Cerebellar nuclear complex (tissue), 1 donor: ENCODE measurements at places on chromosomes 1 and 21.

DNA sequence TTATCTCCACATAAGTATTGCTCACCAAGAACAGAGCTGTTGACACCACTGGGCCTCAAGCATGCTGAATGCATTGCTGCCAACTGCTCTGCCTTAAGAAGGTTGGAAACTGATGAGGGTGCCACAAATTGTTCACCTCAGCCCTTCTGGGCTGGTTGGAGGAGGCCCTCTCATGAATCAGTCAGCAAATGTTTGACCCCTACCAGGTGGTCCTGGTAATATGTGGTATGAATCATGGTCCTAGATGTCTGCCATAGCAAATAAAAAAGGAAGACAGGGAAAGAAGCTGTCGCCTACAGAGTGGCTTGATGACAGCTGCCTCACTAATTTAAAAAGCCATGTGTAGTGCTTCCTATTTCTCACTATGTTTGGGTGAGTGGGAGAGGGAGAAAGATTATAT is 12.2 kb downstream of the SPATA46 start:
- DNase-seq = no peak

DNA sequence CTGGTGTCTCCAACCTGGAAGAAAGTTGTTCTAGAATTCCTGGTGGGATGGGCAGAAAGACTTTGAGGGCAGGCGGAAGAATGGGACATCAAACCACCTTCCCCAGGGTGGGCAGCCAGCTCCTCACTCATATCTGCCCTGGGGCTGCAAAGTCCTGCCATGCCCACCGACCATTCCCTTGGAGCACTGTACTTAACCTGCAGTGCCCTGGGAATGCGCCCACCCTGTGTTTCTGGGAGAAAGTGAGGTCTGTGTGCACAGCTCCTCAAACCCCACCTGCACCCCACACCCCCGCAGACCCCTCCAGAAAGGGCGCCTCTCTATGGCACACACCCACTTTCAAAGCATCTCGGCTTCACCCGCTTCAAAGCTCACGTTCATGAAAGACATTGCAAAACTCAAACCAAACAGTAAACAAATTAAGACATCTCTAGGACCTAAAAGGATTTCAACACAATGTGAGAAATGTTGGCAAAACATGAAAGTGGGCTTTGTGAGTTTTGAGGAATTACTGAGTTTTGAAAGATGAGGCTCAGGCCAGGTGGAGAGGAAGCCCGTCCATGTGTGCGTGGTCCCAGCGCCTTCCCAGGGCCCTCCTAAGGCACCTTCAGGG is 25.1 kb downstream of the KRTAP10-1 start:
- no peak for DNase-seq

DNA sequence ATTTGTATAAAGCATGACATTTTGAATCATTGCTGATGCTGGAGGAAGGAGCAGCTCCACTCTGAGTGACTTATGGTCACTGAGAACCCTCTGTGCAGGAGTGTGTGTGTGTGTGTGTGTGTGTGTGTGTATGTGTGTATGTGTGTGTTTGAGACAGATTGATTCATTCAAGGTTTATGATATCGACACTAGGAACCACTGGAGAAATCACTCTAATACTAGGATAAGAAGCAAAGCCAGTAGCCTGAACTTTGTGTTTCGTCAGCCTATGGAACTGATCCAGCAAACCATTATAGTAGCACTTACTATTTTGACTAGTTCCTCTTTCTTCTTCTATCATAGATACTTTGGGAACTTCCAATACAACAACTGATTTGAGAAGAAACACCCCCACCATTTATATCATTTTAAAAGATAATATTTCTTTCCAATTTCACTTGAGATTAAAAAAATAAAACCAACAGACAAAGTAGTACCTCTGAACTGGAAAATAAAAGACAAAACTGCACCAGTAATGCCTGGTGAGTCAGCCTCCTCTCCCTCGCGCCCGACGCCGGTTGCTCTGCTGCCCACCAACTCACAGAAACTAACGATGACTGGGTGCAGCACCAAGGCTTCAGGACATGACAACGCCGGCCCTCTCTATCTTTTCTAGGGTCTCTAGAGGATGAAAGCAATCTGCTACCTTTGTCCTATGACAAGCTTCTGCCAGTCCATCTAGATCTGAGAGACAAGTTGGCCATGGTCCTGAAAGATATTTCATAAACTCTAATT is 20.9 kb downstream of the SLAMF1 start:
- DNase-seq = no peak

- DNase-seq = no peak
Observed at GRCh38 chr21:22804151-22804550, 1805.9 kb downstream of the NCAM2 start.

DNA sequence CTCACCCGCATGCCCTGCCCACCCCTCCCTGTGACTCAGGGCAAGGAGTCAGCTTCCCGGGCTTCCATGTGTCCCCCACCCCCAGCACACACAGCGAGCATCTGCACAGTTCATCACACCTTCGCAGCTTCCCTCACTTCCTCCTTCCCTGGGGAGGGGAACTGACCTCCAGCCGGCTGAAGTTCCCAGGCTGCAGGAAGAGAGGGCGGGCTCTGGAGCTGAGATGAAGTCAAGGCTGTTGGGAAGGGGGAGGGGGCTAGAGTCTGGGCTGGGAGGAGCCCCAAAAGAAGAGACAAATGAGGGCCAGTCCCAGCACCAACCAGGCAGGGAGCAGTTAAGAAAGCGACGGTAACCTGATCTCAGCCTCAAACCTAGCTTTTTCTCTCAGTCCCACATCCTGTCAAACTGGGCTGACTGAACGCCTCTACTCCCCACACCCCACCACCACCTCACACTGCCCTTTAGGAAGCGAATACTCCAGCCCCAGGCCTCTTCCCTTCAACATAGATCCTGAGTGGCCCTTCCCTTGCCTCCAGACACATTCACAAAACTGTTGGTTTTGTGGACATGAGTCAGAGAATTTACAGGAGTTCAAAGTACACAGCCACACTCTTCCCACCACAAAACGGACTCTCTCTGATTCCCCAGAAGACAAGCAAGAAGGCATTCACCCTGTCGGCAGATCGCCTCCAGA is 1.8 kb downstream of the RHOC start:
- no peak for DNase-seq

- no peak for DNase-seq
Observed at GRCh38 chr1:85224734-85225623, 24.2 kb upstream of the SYDE2 start.

GRCh38 chr1:116252785-116253184 is 120.3 kb upstream of the ATP1A1 start:
- DNase-seq = no peak

DNA sequence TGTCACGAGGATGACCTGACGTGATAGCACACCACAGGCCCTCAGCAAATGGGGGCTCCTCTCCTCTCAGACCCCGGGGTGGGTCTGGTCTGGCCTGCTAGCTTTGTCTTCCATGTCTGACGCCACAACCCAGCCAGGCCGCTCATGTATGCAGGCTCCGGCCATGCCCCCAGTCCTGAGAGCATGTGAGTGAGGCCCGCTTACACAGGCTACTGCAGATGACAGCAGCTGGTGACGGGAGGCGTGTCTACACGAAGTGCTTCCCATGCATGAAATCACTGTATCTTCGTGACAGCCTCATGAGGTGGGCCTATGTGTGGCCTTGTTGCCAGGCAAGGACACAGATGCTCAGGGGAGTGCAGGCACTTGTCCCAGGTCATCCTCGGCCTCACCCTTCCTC is 16.4 kb downstream of the WNT4 start:
- no peak for DNase-seq

GRCh38 chr1:21857142-21857839 is 45.2 kb downstream of the LDLRAD2 start:
- DNase-seq = no peak

DNA sequence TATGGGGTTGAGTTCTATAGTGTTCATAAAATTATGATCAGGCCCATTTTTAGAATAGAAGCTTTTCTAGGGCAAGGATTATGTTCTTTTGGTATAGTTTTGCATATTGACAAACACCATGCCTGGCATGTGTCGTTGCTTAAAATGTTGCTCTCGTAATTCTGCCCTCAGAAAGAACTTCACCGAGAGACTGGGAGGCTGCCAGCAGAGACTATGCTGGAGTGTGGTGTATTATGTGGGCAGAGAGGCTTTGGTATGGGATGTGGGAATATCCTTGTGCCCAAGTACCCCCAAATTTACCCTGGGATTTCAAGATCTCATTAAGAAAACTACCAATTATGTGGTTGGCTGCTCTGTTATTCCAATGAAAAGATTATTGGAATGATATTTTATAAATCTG is 27.9 kb downstream of the PGM1 start:
- no peak for DNase-seq

GRCh38 chr1:79588719-79589118 is 582.2 kb upstream of the ADGRL4 start:
- no peak for DNase-seq

GRCh38 chr1:81598623-81599022 is 202.1 kb upstream of the ADGRL2 start:
- no peak for DNase-seq

DNA sequence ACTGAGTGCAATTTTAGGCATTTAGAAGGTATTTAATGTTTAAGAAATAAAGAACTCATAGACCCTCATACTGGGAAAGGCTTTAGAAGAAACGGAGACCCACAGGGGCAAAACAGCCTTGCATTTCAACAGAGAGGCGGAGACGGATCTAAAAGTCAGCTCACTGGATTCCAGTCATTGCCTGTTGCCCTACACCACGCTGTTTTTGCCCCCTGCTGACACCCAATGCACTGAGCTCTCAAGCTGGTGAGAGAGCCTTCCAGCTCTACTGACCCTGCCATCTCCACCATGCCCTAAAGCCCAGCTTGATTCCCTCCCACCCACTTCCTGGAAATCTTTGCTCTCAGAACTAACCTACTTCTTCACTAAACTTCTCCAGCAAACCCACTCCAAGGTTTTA is 7.2 kb upstream of the TRAF3IP3 start:
- DNase-seq = no peak

- no peak for DNase-seq
Observed at GRCh38 chr21:29254550-29254949, 44.2 kb upstream of the BACH1 start.

- no peak for DNase-seq
Observed at GRCh38 chr1:193749868-193750267, 563.5 kb upstream of the B3GALT2 start.

- no peak for DNase-seq
Observed at GRCh38 chr1:43908858-43909257, 24.7 kb upstream of the ARTN start.

GRCh38 chr1:206001476-206001888 is 1.7 kb downstream of the RAB7B start:
- no peak for DNase-seq

- no peak for DNase-seq
Observed at GRCh38 chr1:158067662-158068061, 74.2 kb downstream of the KIRREL1 start.

- DNase-seq = no peak
Observed at GRCh38 chr1:176444286-176444685, 18.7 kb upstream of the PAPPA2 start.

- no peak for DNase-seq
Observed at GRCh38 chr1:209485167-209485566, 98.3 kb upstream of the CAMK1G start.

DNA sequence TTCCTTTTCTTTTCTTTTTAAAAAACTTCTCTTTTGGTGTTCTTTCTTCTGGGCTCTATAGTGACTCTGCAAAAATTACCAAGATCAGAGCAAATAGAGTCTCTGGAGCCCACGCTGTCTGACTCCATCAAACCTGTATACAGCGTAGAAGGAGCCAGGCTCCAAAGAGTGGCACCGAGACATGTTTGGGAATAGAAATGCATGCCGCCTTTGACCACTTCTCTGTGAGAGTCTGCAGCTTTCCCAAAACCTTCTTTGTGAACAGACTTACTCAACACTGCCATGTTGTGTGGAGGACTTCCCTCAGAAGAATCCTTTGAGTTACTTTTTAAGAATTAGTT is 55.3 kb downstream of the GORAB start:
- DNase-seq = no peak

GRCh38 chr1:110133436-110133835 is 16.9 kb upstream of the SLC6A17 start:
- no peak for DNase-seq

- DNase-seq = no peak
Observed at GRCh38 chr1:25216123-25216522, 16.2 kb downstream of the SYF2 start.

- DNase-seq = no peak
Observed at GRCh38 chr1:179630719-179631118, 39.1 kb downstream of the TDRD5 start.

GRCh38 chr1:231931846-231932454 is 305.4 kb downstream of the DISC1 start:
- DNase-seq = no peak

DNA sequence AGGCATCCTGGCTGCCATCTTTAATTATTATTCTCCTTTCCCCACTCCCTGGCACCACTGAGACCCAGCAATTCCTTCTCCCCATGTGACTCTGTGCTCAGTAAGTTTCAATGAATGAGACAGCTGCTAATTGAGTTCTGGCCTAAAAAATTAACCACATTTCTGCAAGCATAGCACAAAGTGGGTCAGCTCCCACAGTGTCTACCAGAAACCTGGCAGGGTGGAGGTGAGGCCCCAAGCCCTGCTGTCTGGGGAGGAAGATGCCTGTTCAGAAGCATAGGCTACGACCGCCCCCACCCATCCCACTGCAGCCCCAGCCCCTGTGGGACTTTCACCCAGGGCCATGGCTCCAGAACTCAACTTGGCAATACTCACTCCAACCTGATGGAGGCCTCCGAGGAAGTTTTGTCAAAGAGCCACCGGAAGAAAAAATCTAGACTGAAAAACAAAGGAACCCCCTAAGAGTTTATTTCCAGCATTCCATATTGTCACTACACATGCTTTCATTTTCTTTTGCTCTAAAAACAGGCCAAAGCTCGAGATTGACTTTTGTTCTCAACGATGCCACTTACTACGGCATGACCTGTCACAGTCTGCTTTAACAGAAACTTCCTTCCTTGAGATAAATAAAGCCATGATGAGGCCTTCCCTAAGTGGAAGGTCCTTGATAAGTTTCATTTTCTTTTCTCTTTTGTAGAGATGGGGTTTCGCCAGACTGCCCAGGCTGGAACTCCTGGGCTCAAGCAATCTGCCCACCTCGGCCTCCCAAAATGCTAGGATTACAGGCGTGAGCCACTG is 26.5 kb downstream of the TMEM63A start:
- no peak for DNase-seq

DNA sequence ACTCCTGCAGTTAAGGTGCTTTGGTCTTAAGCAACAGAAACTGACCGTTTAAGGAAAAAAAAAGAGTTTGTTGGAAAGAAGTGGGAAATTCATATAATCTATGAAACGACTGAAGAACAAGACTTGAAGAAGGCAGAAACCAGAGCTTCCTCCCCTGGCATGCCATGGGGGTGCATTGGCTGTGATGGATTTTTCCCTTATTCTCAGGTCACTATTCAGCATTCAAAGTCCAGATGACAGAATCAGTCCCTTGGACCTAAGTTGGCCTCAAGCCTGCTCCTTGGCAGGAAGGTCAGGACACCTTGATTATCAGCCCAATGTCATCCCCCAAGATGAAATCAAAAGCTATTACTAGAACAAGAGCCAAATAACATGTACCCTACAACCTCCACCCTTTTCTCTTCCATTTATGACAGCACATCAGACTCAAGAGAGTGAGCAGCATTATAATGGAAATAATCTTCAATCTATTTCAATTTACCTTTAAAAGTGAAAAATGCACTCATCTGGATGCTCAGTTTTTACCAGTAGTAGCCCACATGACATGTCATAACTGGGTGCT is 15.8 kb upstream of the TMEM9 start:
- no peak for DNase-seq

- DNase-seq = no peak
Observed at GRCh38 chr1:94560333-94560732, 18.8 kb upstream of the F3 start.
